ENCODE measurements at places on chromosomes 7 and 10.

- no peak for DNase-seq
These were observed 1025.8 kb upstream of the LRRN3 start for GRCh38 chr7:110065121-110065520.

DNA sequence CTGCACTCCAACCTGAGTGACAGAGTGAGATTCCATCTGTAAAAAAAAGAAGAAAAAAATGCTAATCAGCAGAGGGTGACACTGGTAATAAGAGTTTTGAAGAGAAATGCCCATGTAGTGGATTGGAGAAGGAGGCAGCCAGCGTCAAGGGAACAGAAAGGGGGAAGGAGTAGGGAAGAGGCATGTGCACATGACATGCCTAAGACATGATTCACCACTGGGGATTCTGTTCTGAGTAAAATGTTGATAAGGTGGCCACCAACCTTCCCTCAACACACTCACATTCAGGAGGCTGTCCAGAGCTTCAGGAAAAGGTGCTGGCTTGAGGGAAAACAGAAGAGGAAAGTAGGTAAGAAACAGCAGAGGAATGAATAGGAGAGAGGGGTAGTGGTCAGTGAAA, 39.9 kb downstream of the AKR1D1 start:
- no peak for DNase-seq

DNA sequence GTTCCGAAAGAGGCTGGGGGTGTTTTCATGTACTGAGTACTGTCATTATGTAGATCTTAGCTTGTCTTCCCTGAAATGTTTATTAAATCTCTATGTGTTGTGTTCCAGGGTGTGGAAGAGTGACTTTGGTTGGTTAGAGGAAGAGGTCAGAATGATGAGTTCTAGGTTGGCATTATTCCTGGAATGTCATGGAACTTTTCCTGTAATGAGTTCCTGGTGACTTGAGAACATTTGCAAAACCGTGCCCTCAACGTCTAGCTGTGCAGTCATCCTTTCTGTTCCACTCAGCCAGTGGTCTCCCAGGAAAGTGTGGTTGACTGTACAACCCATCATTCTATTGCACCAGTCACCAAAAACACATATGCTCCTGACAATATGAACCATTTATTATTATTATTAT, 129.6 kb downstream of the BICC1 start:
- DNase-seq = no peak

- DNase-seq = no peak
These were observed 97.3 kb upstream of the MPP7 start for GRCh38 chr10:28400176-28400575.

GRCh38 chr7:22025983-22026382, 80.3 kb upstream of the CDCA7L start:
- DNase-seq = no peak
